ENCODE measurements at places on chromosomes 12 and 14. TPM values are rescaled to one million over a fixed set of nuclear protein-coding genes. Genes with fewer than 3 reads are reported as not detected.

CCDC184 gene
- not detected for total RNA-seq

GRIN2B gene
- total RNA-seq, result not detected

HECTD1 gene
- 214 TPM for total RNA-seq

RIPK3 gene
- total RNA-seq, result not detected

PLCZ1 gene
- not detected for total RNA-seq

GSC gene
- not detected for total RNA-seq

KRT72 gene
- not detected for total RNA-seq

PTPRO gene
- total RNA-seq, result not detected

TAOK3 gene
- total RNA-seq, result 15.9 TPM

RAPGEF3 gene
- 6.7 TPM for total RNA-seq

GRCh38 chr12:15350643-15351042 lies 28.3 kb downstream of the PTPRO start:
- DNase-seq, result no peak

- DNase-seq, result peak; percentile 72
Measured at GRCh38 chr14:50619569-50620141, 48.5 kb downstream of the SAV1 start.

DNA sequence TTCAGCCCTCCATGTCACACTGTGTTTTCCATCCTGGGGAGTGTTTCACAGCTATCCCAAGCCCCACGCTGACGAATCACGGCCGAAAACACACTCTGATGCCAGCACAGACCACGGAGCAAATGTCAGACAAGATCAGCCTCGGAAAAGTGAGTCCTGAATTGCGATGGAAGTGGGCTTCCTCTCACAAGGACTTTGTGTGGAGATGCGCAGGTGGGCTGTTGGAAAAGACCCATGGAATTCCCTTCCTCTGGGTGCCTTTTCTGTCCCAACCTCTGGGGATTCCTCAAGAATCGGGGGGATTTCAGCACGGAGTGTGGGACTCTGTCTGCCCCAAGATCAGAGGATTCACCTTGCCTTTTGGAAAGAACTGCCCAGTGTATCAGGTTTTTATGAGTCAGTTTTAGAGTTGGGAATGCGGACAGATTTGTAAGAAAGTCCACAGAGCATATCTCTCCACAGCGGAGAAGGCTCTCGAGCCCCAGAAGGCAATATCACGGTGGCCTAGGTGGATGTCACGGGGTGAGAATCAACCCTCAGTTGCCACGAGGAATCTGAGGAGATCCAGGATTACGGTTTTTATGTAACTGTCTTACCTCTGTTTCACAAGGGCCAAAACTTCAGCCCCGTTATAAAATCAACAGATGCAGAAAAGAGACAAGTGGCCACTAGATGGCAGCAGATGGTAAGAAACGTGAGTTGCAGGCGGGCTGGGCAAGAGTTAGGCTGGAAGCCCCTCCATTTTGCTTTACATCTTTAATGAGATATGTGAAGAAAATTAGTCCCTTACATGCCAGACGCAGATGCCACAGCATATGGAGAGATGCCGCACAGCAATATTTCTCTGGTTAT lies 201.9 kb downstream of the DAD1 start:
- peak; percentile 88 for DNase-seq

DNA sequence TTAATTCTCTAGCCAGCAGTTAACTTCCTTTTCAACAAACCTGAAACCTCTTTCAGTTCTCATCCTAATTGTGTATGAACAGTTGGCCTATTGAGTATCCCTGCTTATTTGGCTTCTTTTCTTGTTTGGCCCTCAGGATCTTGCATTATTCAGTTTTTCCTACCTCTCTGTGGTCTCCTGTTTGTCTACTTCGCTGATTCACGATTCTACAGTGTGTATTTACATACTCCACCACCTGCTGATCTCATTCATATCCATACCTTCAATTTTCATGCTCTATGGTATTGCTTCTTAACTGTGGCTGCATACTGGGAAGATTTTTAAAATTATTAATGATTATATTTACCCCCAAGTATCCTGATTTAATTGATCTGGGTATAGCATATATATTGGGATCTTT lies 56.4 kb downstream of the RASSF9 start:
- peak; percentile 66 for DNase-seq

DNA sequence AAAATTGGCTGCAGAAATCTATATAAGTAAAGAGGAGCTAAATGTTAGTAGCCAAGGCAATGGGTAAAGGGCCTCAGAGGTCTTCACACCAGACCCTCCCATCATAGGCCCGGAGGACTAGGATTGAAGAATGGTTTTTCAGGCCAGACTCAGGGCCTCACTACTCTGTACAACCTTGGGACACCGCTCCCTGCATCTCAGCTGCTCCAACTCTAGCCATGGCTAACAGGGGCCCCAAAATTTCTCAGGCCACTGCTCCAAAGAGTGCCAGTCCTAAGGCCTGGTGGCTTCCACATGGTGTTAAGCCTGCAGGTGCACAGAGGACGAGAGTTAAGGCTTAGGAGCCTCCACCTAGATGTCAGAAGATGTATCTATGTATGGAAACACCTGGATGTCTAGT lies 155.5 kb upstream of the MGAT4C start:
- DNase-seq, result no peak

DNA sequence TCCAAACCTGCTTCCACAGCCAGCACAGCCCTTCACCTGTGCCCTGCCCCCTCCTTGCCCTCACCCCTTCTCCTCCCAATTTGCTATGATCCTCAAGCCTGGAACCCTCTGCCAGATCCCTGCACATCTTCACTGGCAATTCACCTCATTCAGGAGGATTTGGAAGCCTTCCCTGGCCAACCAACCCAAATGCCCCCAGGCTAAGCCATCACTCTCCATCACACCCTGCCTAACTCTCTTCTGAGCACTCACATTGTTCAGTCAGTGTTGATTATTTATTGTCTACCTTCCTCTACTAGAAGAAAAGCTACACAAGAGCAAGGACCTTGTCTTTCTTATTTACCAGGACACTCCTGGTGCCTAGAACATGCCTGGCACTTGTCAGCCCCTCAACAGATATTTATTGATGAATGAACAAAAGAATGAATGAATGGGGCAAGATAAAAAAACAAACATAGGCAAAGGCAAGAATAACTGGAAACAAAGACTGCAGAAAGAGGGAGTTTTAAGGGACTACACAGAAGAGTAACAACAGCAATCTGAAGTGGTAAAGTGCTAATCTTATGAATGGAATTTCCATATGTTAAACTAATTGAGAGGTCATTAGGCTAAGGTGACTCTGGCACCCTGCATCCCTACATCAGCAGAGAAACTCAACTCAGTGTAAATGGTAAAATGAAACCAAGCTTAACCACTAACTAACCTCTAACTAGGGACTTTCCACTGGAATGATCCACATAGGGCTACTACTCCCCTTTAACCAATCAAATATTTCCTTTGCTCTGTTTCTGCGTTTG lies 33.4 kb downstream of the TMTC1 start:
- DNase-seq, result no peak

DNA sequence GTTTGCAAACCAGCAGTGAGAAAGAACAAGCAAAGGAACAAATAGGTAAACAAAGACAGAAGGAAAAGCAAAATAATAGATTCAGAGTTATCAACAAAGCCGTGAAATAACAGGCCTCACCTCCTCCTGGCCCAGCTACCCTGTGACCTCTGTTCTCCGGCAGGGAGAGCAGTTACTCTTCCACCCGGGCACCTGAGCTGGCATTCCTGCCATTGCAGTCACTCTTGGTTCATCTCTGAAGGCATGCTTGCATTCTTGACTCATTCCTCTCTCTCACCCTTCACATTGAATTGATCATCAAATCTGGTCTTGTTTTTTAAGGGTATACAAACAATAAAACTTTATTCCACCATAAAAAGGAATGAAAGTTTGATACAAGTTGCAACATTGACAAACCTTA lies 95.1 kb downstream of the TTC8 start:
- DNase-seq, result peak; percentile 91

DNA sequence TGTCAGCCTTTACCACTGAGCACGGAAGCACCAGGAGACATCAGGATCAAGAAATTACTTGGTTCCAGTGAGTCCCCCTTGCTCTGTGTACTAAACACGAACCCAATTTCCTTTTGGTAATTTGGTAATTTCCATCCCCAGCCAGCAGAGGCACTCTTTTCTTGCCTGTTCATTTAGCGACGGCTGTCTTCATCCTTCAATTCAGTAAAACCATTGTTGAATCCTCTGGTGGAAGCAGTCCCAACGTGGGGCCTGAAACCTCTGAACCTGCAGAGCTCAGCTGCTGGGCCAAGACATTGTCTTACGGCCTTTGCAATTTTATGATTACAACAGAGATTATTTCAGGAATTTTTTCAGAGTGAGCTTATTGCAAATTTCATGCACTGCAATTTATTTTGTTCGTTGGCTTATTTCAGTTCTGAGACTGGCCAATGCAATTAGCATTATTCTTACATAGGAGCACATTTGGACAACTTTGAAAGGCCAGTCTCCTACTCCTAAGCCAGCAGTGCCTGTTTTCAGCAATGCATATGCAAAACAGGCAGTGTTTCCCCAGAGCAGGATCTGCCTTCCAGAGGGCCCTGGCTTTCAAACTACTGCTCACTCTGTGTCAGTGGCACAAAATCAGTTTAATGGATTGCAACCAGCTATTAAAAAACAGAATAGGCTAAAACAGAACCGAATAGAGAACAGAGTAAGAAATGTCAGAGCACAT lies 372.9 kb upstream of the TMEM132C start:
- DNase-seq, result peak; percentile 53

- DNase-seq, result no peak
Measured at GRCh38 chr12:105279460-105280056, 43.6 kb upstream of the APPL2 start.

DNA sequence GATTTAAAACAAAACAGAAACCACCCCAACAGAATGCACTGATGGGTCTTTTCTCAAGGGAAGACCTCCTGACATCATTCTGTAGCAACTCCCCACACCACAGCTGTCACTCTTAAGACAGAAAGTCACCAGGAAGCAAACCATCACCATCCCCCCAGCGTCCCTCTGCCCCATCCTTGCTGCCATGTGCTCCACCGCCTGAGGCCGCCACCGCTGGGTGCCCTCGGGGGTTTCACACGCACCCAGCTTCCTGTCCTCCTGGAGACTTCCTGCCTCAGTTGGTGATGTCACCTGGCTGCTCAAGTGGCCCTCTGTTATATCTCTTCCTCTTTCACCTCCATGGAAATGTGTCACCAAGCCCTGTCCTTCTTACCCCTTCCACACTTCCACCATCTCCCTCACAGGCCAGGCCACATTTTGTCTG lies 71.4 kb upstream of the GPR68 start:
- DNase-seq, result no peak

DNA sequence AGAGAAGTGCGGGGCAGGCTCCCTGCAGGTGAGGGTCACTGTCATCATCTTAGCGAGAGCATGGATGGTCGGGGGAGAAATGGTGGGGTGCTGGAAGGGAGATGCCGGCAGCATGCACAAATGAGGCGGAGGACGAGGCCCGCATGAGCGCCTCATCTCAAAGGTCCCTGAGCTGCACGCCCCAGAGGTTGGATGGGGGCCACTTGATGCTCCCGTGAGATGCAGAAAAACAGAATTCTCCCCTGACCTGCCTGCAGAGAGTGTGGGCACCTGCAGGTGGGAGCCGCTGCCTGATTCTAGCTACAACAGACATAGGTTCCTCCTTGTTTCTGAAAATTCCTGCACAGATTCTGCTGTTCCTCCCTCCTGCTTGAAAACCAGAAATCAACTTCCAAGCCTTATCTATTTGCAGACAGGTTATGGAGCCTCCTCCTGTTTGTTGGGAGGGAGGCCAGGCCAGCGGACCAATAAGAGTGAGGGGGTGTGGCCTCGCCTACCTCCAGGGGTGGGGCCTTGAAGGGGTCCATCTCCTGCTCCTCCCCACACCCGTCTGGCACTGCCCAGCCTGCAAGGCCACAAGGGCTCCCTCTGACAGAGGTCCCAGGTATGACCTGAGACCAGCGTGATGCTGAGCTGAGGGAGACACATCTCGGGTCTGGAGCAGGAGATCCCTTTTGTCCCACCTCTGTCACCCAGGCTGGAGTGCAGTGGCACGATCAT lies 67.2 kb downstream of the KDM2B start:
- DNase-seq, result peak; percentile 44
